Activated CD4-positive, alpha-beta T cell treated with anti-CD3 and anti-CD28 coated beads, Interleukin-2, amount 50 U/mL, for 1 hour (primary cell): ENCODE measurements at places on chromosomes 3 and 15.

- no peak for DNase-seq
These were observed 182.4 kb downstream of the CBLB start for GRCh38 chr3:105686278-105686897.

DNA sequence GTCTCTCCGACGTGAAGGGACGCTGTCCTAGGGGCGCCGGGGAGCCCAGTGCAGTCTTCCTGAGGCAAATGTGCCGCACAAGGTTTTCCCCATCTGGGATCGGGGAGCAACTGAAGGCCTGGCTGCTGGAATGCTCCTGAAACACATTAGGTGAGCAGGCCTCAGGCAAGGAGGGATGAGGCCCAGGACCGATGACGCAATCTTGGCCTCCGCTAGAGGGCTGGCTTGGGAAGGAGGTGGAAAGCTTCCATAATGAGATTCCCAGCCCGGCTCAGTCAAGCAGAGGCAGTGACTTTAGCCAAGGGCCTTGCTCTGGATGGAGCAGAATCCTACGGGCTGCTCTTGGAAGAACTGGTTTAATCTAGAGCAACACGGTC lies 50.8 kb downstream of the CPN2 start:
- no peak for DNase-seq

DNA sequence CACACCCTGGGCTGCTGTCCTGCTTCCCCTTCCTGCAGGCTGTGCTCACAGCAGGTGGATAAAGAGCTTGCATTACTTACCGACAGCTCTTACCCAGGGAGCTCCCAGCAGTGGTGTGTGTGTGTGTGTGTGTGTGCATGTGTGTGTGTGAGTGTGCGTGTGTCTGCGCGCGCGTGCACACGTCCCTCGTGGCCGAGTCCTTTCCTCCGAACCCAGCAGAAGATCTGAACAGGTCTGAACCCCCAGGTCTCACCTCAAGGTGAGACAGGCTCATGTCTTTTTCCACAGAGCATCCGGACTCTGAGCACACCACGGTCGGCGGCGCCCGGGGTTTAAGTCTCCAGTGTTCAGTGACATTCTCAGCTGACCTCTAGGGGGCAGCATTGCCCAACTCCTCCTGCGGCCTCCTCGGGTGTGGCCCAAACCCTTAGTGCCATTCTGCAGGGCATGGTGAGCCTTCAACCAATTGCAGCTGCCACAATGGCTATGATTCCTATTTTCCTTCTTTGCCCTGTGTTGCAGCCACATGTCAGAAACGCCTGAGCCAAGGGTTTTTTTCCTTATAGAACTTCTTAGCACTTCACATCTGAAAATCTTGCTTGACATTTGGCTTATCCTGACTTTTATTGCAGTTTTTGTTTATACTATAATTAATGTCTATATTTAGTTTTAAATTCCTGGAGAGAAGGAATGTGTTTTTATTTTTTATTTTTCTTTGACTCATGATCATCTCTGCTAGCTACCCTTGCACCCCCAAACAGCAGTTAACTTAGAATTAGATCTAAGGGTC lies 64.1 kb upstream of the KLHL25 start:
- DNase-seq: peak; percentile 73

DNA sequence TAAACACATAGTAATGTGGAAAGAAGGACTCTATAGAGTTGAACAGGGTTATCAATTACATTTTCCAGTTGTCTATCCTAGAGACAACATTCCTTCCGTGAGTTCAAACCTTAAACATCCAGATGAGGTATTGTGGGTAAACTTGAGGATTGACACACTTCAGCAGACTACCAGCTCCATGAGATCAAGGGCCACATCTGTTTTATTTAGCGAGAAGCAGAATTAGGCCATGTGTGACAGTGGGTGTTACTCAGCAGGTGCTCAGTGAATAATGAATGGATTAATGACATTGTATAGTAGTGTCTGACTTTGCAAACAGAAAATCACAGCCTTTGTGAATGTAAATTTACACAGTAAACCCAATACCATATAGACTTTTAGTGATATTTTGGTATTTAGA lies 941.1 kb upstream of the CFAP20DC start:
- DNase-seq: no peak

DNA sequence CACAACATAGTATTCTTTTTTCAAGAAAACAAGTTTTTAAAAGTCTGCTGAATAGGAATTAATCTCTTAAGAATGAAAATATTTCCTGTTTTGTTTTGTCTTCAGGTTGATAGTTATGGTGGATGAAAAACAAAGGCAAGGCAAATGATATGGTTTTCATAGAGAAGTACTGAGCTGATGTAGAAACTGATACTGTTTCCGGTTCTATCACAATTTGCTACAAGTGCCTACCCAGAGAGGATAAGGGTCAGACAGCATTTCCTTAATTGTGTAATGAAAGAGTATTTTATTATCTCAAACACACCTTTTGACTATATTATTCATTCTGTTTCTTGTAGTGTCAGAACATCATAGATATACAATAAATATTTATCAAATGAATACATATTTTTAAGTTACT lies 836.3 kb downstream of the SQOR start:
- no peak for DNase-seq

- no peak for DNase-seq
These were observed 69.5 kb downstream of the TRANK1 start for GRCh38 chr3:36875397-36875796.

- no peak for DNase-seq
These were observed 29.5 kb downstream of the PRICKLE2 start for GRCh38 chr3:64195789-64196188.

DNA sequence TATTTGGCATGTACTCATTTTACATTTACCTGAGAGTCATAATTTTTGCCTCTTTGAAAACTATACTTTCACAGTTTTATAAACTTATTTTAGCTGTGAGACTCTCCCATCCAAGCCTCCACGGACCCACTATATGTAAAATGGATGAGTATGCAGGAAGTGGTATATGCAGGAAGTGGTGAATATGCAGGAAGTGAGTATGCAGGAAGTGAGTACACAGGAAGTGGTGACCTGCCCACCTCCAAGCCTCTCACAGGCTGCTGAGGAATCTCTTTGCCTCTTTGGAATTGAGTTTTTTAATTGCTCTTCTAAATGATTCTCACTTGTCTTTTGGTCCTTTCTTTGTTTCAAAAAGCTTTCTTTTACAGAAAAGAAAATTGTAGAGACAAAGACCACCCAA lies 85.2 kb downstream of the KBTBD8 start:
- peak; percentile 0 for DNase-seq

GRCh38 chr3:188573956-188574355 lies 420.0 kb downstream of the LPP start:
- no peak for DNase-seq

DNA sequence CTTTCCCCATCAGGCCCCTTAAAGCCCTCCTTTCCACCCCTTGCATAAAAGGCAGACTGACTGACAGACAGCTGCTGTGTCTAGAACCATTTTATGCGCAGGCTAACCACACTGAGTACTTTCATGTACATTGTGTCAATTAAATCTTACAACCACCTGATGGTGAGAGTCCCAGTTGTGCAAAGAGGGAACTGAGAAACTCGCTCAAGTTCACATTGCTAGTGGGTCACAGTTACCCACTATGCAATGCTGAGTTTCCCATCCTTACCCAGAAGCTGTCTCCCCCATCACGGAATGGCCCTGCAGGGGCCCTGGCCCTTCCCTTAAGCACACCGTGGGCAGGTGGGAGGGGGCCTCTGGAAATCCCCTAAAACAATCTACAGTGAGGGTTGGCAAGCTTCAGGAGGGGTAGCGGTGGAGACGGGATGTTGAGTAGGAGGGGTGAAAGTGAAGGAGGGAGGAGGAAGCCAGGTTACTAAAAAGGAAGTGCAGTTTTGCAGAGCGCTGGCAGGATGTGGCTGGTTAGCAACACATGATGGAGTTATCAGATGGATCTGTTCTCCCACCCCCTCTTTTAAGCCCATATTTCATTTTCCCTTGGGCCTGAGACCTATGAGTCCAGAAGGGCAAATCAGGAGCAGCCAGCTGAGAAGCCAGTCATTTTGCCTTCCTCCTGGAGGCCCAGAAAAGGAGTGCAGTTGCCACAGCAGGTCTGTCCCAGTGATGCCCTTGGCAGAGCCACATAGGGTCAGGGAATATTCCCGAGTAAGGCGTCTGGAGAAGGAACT lies 30.0 kb downstream of the STARD5 start:
- peak; percentile 60 for DNase-seq

- no peak for DNase-seq
These were observed 622.9 kb upstream of the SGO1 start for GRCh38 chr3:20808864-20809263.

GRCh38 chr3:194458131-194458530 lies 28.7 kb downstream of the ATP13A3 start:
- no peak for DNase-seq

DNA sequence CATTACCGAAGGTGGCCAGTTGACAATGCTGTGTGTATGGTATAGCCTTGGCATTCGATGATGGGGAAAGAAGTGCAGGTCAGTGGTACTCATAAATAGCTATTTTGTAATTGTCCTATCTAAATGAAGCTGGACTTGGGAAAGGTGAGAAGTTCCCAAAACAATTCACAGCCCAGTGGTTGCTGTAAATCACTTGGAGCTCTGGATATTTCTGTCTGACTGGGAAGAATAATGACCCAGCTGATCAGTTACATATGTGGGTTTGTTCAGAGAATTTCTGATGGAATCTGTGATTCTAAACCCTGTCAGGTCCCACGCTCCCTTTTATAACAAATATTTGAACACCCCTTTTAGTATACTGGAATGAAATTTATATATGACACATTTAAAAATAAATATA lies 133.9 kb upstream of the PFN2 start:
- no peak for DNase-seq

- no peak for DNase-seq
These were observed 678.5 kb downstream of the NR2F2 start for GRCh38 chr15:97009031-97009431.

- DNase-seq: no peak
These were observed 245.3 kb upstream of the P2RY1 start for GRCh38 chr3:152589644-152590043.

- DNase-seq: no peak
These were observed 40.8 kb downstream of the MKRN3 start for GRCh38 chr15:23606226-23606625.

DNA sequence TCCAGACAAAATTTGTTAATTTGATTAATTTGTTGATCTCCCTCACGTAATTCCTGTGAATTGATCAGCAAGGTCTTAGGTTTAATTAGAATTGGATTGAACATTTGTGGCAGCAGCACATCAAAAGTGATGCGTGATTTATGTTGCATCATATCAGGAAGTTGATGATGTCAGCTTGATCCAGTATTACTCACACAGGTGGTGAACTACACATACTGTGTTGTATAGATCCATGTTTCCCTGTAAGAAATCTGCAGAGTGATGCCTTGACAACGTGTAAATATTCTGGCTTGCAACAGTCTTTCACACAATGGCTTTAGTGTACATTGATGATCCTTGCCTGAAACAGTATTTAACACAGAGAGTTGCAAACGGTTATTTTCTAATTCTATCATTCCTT lies 200.4 kb downstream of the ADAMTSL3 start:
- DNase-seq: no peak

- no peak for DNase-seq
These were observed 4.4 kb upstream of the SLC6A1 start for GRCh38 chr3:10988001-10988665.

DNA sequence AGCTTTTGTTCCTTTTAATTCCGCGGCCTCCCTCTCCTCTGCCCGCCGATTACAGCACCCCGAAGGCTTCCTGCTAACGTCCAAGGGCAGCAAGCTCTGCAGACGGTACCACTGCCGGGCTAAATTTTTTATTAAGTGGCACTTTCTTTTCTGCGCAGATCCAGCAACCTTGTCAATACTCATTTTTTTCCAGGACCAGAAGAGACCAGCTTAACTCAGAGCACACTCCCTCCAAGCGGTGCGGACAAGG lies 542 bp upstream of the MEIS2 start:
- no peak for DNase-seq

- DNase-seq: no peak
These were observed 581.5 kb downstream of the TBL1XR1 start for GRCh38 chr3:176615826-176616225.

GRCh38 chr3:51024765-51025632 lies 350.3 kb downstream of the DOCK3 start:
- peak; percentile 68 for DNase-seq

- DNase-seq: no peak
These were observed 496.6 kb upstream of the SGO1 start for GRCh38 chr3:20682573-20682972.

GRCh38 chr3:165259541-165260193 lies 63.5 kb upstream of the SLITRK3 start:
- no peak for DNase-seq

- no peak for DNase-seq
These were observed 35.6 kb upstream of the ARHGEF3 start for GRCh38 chr3:56837196-56837955.

- DNase-seq: no peak
These were observed 149.1 kb downstream of the NFKBIZ start for GRCh38 chr3:101998256-101998926.

DNA sequence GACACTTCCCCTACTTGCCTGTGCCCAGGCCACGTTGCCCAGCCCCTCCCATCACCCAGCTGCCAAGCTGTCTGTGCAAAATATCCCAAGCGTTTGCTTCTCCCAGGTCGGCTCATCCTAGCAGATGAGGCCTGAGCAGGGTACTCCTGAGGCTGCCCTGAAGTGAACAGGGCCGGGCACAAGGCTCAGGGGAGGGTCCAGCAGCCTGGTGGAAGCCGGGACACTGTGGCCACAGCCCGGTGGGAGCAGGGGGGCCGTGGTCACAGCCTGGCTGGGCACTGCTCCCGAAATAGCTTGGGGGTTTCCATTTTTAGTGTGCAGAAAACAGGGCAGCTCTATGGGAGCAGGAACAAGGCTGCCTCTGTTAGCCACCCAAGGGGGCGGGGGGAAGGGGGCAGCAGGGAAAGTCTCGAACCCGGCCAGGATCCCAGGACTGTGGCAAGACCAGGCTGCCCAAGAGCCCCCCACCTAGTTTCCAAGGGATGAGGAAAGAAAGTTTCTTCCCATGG lies 3.4 kb downstream of the PLXNB1 start:
- no peak for DNase-seq

GRCh38 chr3:158404131-158404718 lies 166.8 kb upstream of the MLF1 start:
- no peak for DNase-seq

DNA sequence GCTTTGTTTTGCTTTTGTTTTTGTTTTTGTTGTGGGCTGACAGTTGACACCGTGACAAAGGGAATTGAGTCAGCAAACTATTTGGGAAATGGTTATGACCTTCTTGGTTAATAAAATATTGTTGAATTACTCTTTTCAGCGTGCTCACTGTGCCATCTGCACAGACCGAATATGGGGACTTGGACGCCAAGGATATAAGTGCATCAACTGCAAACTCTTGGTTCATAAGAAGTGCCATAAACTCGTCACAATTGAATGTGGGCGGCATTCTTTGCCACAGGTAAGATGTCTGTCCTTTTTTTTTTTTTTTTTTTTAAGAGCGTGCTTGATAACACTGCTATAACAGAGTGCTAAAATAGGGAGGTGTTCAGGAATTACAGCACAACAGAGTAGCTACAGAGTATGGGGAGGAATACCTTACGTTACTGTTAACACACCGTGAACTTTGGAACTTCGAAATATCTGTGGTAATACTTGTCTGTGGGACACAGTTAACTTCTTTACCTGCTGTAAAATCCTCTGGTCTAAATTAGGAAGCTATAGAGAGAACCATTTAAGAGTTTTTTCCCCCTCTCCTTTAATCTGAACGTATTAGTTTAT lies 48.2 kb downstream of the PRKCI start:
- no peak for DNase-seq

- no peak for DNase-seq
These were observed 325.3 kb downstream of the THSD4 start for GRCh38 chr15:71440489-71441110.
